Purkinje cell (primary cell): ENCODE measurements at places on chromosomes 6 and 20. TPM values are rescaled to one million over a fixed set of nuclear protein-coding genes. Genes with fewer than 3 reads are reported as not detected.

The SIRPB2 gene
- not detected in 2 replicates for polyA plus RNA-seq

The CPNE5 gene
- polyA plus RNA-seq: 22.8 TPM in 1 of 2 replicates, not detected in the other

The RUNX2 gene
- polyA plus RNA-seq: 1.8 and 2.2 TPM in 2 replicates

The HELZ2 gene
- not detected in 2 replicates for polyA plus RNA-seq

The LHFPL5 gene
- polyA plus RNA-seq: not detected in 2 replicates
